ENCODE measurements at places on chromosomes 3 and 15.

- DNase-seq: no peak
These were observed 147.6 kb downstream of the DNAJB8 start for GRCh38 chr3:128319107-128319506.

DNA sequence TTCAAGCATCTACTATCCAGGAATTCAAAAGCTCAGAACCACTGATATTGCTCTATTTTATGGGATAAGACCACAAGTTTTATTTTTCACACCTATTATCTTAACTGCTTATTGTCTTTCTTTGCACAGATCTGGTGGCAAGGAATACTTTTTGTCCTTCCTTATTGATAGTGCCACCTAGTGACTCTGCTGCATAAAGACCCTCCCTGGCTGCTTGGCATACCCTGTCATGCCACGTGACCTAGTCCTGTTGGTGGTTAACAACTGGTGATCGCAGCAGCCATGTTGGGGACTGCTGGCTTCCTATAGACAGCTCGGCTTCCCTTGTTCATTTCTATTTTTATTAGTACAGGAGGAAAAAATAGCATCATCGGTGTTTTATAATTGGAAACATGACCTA lies 236.3 kb downstream of the MEX3B start:
- DNase-seq: peak; percentile 56

- DNase-seq: no peak
These were observed 75.3 kb downstream of the HMG20A start for GRCh38 chr15:77495838-77496596.

DNA sequence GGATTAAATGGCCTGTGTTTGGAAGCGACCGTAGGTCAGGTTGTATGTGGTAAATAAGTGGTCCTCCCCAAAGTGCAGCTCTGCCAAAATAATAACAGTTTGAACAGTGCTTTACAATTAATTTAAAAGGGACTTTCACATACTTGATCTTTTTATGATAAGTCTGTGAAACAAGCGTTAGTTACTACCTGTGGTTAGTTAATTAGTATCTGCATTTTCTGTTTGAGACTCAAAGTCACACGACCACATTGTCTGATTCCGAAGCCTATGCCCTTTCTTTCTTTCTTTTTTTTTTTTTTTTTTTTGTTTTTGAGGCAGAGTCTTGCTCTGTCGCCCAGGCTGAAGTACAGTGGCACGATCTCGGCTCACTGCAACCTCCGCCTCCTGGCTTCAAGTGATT lies 45.1 kb downstream of the ATG7 start:
- DNase-seq: no peak

DNA sequence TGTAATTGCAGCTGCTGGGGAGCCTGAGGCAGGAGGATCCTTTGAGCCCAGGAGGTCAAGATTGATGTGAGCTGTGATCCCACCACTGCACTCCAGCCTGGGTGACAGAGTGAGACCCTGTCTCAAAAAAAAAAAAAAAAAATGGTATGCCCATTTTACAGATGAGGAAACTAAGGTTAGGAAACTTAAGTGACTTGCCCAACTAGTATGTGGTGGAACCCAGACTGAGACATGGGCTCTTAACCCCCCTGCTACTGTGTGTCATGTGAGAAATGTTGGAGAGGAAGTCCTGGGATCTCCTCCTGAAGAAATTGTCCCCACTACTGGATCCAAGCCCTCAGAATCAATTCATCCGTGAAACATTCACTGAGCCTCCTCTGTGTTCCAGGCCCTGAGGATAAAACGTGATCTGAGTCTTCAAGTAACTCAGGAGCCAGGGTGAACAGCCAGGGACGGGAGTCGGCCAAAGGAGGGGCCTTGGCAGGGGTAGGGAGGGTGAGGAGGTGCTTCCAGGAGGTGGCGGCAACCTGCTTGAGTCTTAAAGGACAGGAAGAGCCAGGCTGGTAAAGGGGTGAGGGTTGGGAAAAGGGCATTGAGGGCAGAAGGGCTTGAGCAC lies 19.6 kb upstream of the RNU6-1 start:
- DNase-seq: no peak

DNA sequence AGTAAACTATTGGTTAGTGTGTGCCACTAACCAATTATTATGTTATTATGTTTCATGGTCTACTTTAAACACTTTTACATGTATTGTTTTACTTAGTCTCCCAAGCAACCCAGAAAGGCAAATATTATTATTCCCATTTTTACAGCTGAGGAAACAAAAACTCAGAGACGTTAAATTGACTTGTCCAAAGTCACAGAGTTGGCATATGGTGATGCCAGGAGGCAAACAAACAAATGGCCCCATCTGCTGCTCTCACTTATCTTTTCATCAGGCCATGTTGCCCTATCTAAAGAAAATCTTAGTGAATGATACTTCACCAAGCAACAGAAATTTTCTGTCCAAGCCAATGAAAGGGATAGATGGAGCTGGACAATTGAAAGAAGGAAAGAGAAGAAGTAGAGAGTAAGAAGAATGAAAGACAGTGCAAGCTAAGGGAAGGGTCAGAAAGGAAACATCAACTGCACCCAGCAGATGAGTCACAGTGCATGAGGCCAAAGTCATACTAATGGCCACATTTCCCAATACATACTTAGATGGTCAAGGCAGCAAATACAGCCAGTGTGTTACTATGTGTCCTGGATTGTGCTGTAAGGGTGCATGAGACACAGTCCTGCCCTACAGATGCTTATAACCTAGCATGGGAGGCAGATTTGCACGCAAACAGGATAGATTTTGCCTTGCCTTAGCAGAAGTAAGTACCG lies 266.9 kb downstream of the KCNMB2 start:
- DNase-seq: no peak

DNA sequence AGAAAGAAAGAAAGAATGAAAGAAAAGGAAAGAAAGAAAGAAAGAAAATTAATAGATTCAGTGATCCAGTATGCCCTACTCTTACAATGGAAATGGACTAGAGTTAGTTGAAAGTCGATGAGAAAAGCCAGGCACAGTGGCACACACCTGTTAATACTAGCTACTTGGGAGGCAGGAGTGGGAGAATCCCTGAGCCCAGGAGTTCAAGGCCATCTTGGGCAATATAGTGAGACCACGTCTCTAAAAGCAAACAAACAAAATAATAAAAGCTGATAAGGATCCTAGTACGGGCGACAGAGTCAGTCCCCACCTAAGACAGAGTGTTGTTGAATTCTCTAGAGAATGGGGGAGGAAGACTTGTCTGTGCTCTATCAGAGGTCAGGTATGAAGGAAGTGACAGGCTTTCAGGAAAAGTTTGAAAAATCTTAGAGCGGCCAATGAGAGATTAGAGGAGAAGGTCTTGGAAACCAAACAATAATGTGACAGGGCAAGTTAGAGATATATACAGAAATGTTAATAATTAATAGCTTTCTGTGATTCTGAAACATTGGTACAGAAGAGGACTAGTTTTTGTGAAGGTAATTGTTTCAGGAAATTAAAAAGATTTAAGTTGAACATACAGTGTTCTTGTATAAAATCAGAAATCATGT lies 117.9 kb upstream of the PTX3 start:
- no peak for DNase-seq

DNA sequence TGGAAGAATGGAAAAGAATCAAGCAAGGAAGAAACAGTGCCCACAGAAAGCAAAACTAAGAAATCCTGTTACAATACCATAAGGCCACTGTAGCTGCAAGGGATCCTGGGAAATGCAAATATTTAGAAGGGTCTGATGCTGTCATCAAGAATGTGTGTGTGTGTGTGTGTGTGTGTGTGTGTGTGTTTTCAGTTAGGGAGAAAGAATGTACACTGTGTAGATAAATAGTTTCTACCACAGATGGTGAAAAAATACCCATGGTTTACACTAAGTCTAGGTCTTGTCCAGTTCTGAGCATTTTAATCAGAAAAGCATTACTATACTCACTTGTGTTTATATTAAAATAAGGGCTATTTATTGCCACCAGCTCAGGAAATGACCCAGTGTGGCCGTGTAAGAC lies 355.0 kb downstream of the RBMS3 start:
- DNase-seq: no peak

DNA sequence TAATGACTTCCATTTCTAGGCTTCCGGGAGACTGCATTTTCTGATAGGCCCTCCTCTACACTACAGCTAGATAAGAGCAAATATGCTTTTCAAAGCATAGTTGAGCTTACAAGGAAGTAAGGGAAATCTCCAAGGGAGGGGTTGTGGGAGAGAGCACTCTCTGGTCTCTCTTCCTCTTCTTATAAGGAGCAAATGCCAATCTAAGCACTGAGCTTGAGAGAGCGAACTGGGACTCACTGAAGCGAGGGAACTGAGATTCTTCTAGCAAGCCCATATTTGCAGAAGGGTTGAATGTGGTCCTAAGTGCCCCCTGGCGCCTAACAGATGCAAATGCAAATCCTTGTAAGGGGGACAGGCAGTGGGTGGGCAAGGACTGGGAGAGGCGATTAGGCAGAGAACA lies 164.8 kb downstream of the ERC2 start:
- DNase-seq: peak; percentile 22

DNA sequence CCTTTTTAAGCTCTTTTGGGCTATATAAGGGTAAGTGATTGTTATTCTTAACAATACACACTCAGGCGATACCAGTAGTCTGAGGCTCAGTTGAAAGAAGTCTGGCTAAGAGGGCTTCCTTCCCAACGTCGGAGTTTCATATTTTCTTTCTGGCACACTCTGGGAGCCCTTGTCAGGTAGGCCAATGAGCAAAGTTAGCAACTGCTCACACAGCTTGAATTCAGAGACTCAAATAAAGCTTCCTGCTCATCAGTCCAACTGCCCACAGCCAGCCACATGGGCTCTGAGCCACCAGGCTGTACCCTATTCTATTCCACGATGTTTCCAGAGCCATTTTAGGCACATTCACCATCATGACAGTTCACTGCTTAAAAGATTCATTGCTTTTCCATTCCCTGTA lies 155.1 kb upstream of the TBL1XR1 start:
- DNase-seq: no peak

DNA sequence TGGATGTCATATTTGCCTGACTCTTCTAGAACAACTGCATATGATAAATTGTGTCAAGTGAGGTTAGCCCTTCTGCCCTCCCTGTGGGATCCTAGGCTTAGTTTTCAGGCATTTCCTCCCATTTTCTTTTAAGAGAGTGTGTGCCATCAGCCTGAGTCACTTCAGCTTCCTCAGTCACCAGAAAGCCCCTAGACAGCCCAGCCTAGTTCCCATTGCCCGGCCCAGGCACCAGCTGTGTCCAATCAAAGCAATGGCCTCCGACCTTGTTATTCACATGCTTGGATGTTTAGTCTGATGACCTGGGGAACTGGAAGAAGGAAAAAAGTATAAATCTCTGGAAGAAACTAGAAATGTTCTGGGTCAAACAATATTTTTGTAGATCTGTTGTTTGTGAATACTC lies 221.9 kb upstream of the LRIG1 start:
- DNase-seq: no peak

GRCh38 chr3:139571711-139572110 lies 32.2 kb upstream of the RBP1 start:
- no peak for DNase-seq

- DNase-seq: no peak
These were observed 81.1 kb downstream of the SOX14 start for GRCh38 chr3:137845194-137845593.

DNA sequence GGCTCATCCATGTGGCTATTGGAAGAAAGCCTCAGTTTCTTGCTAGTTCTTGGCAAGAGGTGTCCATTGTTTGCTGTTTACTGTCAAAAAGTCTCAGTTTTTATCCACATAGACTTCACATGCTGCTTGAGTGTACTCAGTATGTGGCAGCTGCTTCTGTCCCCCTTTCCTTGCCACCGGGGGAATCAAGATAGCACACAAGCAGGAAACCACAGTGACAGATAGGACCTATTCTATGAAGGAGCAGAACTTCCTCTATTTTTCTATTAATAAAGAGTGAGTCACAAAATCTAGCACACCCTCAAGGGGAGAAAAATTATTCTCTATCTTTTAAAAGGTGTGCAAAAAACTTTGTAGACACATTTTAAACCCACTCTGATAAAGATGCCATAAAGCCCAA lies 121.4 kb upstream of the GMNC start:
- no peak for DNase-seq

DNA sequence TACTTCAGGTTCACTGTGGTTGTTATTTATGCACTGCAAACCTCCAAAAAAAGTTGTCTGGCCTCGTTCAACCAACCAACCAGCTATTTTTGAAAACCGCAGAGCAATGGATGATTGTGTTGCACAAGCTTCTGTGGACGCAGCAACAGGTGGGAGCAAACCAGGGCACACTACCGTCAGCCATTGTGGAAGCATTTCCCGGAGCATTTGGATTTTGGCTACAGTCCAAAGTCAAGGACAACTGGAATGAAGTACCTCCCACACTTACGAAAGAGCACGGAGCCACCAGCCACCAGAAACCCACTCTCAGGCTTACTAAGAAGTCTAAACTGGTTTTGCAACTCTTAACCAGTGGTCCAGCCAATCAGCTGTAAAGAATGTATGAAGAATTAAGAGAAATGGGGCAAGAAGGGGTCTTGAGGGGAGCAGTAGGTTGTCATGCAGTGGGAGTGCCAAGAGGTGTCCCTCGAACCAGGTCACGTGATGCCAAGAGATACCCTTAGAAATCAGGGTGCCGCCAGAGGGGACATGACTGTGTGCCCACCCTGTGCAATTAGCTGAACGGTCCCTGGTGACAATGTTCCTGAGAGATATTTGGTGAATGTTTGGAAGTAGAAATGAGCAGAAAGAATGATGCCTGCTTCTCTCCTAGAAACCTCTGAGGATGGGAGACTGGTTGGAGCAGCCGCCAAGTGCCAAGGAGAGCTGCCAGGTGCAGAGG lies 68.9 kb upstream of the PCSK6 start:
- DNase-seq: no peak

- no peak for DNase-seq
These were observed 47.4 kb upstream of the LDHAL6B start for GRCh38 chr15:59159210-59159609.

GRCh38 chr3:52385157-52385556 lies 59.7 kb downstream of the SEMA3G start:
- DNase-seq: peak; percentile 45

DNA sequence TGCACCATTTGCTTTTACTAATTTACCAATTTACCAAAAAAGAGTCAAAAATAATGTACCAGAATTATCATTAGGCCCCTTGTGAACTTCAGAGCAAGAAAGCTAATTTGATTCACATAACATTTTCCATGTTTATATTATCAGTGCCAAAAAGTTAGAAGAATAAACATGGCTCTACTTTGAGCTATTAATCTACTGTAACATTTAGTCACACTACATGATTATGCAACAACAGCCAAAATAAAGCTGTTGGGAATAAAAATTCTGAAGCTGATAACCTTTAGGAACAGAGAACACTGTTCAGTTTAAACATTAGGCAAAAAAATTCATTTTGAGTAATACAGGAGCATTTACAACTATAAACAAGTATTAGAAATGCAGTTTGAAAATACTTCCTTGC lies 63.6 kb downstream of the PROS1 start:
- DNase-seq: no peak
